ENCODE measurements at places on chromosomes 2 and 18.

DNA sequence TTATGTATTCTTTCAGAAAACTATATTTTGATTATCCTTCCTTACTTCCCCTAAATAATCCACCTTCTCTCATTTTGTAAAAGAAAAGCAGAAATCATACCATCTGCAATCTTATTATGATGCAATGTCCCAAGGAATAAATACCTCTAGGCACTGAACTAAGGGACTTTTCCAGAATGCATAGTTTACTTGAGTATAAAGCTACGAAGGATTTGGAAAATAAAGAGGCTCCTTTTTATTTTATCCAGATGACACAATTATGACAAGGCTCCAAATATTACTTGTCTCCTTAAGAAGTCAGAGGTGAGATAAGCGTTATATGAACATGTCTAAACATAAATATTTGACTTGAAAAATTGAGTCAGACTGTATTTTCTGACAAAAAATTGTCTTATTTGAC, 72.1 kb downstream of the COL3A1 start:
- DNase-seq: no peak

- DNase-seq: no peak
Measured at GRCh38 chr2:168155046-168155445, 92.3 kb downstream of the STK39 start.

DNA sequence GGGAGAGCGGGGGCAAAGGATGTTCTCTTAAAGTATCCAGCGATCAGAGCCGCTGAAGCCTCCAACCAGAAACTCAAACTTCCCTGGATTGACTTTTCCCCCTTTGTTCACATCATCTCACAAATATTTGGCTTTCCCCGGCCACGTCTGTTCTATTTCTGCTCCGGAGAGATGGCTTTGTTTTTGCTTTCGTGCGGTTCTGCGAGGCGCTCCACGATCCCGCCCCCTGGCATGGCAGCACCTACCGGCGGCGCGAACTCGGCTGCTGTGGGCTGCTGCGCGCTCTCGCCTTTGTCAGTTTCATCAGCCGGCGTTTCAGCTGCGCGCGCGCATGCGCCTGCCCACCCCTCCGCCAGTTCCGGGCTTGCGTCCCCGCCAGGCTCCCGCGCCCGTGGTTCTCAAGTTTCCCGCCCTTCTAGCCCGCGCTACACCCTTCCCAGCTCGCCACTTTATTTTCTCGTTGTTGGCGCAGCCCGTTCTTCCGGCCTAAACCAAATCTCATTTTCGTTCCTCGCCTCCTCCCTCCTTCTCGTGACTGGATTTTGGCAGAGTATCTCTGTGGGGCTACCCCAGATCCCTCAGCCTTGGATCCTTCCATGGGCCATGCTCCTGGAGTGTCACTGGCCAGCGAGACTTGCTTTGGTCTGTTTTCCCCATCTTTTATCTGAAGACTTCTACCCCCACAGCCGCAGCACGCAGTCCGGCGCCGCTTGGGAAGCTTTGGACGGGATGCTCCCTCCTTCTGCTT, 98.0 kb downstream of the INSIG2 start:
- DNase-seq: peak; percentile 63

DNA sequence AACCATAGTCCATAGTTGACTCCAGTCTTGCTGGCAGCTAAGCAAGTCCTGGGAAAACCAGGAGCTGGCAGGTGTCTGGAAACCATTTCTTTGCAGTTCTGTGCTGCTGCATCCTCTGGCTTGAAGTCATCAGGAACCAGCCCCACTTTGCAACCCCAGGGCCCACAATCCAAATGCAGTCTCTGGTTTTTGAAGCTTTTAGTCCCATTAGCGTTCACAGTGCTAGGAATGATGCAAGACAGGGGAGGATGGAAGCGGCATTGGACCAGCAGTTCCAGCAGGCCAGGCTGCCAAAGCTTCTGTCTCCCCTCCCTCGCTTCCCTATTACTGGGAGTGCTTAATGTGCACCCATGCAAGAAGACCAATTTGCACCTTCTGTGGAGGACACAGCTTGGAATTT, 106.4 kb downstream of the ZBTB7C start:
- no peak for DNase-seq

DNA sequence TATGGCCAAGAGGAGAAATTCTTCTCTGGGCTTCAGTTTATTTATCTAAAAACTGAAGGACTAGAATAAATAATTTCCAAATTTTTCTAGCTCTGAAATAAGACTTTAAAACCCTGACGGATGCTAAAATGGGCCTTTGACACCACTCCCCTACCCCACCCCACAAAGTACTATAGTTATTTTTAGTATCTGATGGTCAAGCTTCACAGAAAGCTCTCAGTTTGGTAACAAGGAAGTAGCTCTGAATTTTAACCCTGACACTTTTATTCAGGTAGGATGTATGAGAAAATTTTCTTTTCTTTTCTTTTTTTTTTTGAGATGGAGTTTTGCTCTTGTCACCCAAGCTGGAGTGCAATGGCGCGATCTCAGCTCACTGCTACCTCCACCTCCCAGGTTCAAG, 2.4 kb downstream of the RBKS start:
- DNase-seq: no peak

DNA sequence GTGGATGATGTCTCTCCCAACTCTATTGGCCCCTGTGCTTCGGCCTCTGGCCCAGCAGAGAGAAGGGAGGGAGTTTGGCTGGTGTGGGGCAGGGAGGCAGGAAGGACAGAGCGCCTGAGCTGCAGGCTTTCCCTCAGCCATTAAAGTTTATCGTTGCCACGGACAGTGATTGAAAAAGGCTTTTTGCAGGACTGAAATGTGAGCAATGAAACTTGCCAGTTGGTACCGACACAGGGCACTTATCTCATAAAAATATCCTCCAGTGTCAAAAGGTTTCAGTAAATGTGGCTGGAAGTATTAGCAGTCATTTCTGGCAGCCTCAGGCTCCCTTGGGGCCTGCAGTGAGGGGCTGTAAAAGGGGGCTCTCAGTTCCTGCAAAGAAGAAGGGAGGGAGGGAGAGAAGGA, 169.2 kb downstream of the GLI2 start:
- no peak for DNase-seq

- no peak for DNase-seq
Measured at GRCh38 chr2:128501006-128501690, 182.5 kb upstream of the HS6ST1 start.

DNA sequence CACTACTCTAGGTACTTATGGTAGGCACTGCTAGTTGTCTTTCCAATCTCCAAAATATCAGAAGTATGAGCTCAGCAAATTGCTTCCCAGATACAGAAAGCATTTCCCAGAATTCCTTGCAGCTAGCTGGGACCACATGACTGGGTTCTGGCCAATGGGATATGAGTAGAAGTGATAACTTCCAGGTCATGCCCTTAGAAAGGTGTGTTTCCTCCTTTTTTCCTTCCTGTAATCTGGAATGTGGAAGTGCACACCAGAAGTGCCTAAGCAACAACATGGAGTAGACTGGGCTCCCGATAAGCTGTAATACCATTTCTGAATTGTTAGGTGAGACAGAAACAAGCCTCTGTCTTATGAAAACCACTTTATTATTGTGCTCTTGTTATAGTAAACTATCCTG, 279.8 kb downstream of the ZNF385B start:
- DNase-seq: peak; percentile 88

Data from HCT116 (cell line).